ENCODE measurements at places on chromosomes 13 and 19.

DNA sequence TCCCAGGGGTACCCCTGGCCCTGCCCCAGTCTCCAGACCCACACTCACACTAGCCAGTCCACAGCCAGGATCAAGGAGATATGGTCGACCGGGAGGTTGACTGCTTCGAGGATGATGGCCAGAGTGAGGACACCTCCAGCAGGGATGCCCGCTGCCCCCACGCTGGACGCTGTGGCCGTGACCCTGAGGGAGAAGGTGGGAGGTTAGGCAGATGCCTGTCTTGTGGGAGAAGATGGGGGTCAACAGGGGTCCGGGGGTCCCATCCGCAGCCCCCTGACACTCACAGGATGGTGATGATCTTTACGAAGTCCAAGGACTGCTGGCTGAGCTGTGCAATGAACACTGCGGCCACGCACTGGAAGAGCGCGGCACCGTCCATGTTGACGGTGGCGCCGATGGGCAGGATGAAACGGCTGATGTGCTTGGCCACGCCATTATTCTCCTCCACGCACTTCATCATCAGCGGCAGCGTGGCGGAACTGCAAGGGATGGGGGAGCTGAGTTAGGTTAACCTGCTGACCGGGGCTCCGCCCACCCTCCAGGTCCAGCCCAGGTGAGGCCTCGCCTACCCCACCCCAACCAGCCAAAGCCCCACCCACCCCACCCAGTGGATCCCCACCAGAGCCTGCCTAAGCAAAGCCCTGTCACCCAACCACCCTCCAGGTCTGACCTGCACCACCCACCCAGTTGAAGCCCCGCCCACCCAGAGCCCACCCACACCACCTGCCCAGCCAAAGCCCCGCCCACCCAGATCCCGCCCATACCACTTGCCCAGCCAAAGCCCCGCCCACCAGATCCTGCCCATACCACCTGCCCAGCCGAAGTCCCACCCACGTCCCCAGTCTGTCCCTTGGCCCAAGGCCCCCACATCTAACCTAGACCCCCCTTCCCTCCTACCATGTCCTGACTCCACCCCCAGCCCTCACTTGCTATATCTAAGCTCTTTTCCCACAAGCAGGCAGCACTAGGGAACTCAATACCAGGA, 11.2 kb downstream of the SLC1A5 start:
- no peak for DNase-seq

DNA sequence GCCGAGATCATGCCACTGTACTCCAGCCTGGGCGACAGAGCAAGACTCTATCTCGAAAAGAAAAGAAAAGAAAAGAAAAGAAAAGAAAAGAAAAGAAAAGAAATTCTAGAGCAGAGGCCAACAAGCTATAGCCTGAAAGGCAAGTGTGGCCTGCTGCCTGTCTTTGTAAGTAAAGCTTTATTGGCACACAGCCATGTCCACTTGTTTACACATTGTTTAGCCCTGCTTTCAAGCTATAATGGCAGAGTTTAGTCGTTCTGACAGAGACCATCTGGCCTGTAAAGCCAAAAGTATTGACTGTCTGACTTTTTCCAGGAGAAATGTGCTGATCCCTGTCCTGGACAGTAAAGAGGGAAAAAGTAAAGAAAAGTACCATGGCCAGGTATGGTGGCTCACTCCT, 18.3 kb downstream of the NWD1 start:
- DNase-seq = peak; percentile 95

DNA sequence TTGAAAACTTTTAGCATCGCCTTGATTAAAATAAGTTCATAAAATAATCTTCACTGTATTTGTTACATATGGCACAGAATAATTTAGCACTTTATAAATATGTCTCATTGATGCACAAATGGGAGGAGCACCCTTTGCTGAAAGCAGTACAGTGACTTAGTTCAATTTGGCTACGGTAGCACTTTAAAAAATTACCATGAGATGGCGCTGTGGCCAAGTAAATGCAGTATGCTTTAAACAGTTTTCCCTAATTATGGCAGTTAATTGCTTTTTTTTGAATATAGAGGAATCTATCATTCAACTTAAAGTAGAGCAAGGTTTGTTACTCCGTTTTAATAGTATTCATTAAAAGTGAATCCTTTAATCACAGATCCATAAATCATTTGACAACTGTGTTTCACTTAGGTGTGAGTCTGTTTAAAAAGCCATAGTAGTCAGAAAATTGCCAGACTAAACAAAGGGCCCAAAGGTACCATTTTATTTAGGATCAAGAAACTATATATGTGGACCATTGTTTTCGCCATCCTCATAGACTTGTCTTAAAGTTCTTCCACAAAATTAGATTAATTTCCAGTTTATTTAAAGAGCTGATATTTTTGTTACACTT, 34.7 kb upstream of the ESD start:
- peak; percentile 44 for DNase-seq

- no peak for DNase-seq
Observed at GRCh38 chr13:73827434-73827833, 306.8 kb downstream of the KLF12 start.

GRCh38 chr13:51805313-51805712, 1.4 kb upstream of the DHRS12 start:
- DNase-seq = no peak

GRCh38 chr19:39518975-39519374, 4.0 kb downstream of the SELENOV start:
- no peak for DNase-seq
